ENCODE measurements at places on chromosomes 16 and 17.
A peak's percentile ranks its signal among the peaks of the same experiment; 100 is the strongest.

DNA sequence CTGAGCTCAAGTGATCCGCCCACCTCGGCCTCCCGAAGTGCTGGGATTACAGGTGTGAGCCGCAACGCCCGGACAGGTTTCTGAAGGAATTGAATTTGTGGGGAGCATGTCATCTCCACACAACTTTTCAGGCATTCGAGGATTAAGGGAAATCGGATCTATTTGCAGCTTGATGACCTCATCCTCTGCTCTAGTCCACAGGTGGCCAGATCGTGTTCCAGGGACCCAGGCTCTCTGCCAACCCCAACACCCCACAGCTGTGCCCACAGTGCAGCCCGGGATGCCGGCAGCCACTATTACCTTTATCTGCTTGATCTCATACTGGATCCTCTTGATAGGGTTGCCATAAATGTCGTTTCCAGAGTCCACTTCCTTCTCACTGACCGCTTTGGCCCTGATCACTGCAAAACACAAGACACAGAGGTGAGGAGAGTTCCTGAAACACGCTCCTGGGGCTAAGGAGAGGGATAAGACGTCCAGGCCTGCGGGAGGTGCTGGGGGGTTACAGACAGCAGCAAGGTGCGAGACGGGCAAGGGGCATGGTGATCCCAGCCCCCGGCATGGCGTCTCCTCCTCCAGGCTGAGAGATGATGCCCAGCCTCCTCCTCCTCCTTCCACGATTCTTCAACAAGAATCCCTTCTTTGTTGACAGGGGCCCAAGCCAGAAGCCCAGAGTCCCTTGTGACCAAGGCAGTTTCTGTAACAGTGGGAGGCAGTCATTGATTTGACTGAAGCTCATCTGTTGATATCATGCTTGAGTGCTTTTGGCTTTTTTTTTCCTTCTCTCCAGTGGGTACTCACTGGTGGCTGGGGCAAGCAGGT is 29.3 kb downstream of the CEP295NL start:
- DNase-seq, result peak; percentile 79

DNA sequence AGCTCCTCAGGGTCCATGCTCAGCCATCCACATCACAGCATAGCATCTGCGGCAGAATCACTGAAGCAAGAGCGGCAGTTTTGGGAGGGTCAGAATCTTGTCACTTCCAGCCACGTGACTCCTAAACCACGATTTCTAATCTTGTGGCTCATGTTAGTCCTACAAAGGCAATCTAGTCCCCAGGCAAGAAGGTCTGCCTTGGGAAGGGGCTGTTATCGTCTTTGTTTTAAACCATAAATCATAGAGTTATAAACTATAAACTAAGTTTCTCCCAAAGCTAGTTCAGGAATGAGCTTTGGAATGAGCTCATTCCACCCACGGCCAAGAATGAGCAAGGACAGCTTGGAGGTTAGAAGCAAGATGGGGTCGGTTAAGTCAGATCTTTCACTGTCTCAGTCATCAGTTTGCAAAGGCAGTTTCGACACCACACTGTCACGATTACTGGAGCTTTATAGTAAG is 20.8 kb upstream of the DNAH17 start:
- DNase-seq, result no peak

DNA sequence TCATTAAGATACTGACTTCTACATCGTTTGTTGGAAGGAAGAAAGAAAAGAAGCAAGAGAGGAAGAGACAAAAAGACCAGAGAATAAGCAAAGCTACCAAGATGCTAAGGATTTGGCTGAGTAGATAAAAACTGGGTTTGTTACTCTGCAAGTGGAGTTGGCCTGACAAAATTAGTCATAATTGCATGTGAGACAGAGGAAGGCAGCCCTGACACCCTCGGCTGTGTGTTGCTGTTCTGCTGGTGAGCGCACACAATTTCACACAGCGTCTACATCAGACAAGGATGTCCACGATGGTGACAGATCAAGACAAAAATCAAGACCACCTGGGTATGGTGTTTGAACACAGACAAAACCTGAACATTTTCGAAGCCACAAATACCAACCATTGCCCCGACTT is 75.4 kb upstream of the FA2H start:
- DNase-seq, result no peak

GRCh38 chr16:50273888-50274325 is 7.6 kb downstream of the ADCY7 start:
- no peak for DNase-seq

DNA sequence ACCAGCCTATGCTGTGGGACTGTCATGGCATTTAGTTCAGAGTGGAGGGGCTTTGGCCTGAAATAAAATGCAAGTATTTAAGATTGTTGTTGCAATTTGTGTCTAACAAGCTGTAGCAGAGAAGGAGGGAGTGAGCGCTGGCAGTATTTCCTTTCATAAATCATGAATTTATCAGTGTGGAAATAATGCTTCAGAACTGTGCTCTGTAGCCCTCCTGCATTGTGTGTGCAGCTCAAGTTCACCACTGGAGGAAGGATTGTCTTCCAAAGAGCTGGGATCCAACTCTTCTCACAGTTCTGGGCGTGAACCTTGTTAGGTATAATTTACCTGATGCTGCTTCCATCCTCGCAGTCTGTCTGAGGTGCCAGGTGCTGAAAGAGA is 15.1 kb downstream of the SNX11 start:
- DNase-seq, result no peak

Measured in CMK (cell line).